ENCODE measurements at places on chromosomes 1 and 21.

DNA sequence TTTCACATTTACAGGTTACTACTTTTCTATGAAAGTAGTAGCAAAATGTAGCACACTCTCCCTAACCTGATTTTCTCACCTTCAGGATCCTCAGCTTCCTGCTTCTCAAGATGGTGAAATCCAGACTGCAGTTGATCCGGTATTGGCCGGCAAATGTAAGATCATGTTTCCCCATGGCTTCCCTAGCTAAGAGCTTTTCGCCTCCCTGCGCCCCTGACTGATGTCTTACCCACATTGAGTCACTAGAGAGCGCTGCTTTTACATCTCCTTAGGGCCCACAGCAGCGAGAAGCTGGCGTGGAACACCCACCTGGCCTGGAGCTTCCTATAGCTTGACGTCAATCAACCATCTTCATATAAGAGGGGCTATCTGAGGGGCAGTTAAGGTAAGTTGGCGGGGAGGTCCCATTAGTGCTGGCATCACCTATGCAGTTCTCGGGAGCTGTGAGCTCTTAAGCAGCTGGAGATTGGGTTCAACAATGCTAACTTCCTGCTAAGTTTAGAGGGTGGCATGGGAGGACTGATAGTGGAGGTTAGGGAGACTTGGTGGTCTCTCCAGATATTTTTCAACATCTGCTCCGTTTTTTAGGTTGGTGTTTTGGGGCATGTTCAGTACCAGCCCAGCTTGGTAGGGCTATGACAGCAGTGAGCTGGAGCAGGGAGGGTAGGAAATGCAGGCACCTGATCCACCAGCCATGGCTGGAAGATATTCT, 5.5 kb downstream of the PTPN7 start:
- no peak for DNase-seq

DNA sequence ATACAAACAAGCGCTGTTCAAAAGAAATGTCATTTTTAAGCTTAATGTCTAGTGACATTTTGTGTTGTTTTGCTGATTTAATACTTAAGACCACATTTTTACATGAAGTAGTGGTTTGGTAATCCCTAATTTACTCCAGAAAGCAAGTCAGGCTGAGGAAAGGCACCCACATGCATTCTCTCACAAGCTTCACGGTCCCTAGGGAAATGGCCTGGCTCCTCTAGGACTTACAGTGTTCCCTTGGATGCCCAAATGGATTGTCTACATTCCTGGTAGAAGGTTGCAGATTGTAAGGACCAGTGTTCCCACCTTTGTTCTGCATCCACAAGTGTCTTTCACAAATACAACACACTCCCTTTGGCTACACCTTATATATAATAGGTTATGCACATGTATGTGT, 9.5 kb downstream of the GPSM2 start:
- no peak for DNase-seq

DNA sequence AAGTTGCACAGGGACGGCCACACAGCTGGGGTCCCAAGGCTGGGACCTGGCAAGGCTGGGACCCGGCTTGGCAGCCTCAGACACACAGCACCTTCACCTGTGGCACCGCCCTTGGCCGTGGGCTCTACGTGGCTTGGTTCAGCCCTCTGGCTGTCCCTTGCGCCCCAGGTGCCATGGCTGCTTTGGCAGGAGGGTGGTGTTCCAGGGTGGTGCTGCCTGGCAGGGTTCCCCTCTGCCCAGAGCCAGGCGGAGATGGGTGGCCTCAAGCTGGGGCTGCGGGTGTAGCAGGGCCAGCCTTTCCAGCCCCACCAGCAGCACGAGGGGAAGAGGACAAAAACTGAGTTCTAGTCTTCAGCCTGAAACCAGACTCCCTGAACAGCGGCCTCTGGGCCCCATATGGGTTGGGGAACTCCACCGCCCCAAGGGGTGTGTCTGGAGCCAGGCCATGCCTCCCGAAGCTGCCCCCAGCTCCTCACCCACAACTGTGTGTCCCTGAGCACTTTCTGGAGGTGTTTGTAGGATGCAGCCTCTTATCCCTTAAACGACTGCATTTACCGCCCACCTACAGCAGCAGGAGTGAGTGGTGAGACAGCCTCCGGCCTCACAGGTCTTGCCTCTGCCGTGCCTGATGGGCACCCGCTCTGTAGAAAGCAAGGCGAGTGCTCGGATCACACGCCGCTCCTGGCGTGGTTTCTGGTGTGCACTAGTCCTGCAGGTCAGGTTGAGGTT, 92.3 kb downstream of the PDE9A start:
- no peak for DNase-seq

GRCh38 chr1:47523835-47524215, 86.0 kb downstream of the FOXD2 start:
- no peak for DNase-seq

All from NCI-H1048 (cell line).